Pons (tissue), 1 donor: ENCODE measurements at places on chromosomes 4 and X.
A peak's percentile ranks its signal among the peaks of the same experiment; 100 is the strongest.

GRCh38 chr4:169956091-169956843 lies 69.9 kb downstream of the MFAP3L start:
- no peak for DNase-seq

DNA sequence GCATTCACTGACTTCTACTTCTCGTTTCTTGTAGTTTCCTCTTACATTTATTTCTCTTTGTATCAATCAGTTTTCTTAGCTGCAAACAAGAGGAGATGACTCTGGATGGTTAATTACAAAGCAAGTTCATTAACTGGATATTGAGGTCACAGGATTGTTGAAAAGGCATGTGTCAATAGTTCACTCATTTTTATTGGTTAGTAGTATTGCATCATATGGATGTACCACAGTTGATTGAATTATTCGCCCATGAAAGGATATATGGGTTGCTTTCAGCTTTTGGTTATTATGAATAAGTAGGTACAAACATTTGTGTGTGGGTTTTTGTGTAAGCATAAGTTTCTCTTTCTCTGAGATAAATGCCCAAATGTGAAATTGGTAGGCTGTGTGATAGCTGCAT lies 21.8 kb upstream of the ARHGEF6 start:
- DNase-seq = no peak

DNA sequence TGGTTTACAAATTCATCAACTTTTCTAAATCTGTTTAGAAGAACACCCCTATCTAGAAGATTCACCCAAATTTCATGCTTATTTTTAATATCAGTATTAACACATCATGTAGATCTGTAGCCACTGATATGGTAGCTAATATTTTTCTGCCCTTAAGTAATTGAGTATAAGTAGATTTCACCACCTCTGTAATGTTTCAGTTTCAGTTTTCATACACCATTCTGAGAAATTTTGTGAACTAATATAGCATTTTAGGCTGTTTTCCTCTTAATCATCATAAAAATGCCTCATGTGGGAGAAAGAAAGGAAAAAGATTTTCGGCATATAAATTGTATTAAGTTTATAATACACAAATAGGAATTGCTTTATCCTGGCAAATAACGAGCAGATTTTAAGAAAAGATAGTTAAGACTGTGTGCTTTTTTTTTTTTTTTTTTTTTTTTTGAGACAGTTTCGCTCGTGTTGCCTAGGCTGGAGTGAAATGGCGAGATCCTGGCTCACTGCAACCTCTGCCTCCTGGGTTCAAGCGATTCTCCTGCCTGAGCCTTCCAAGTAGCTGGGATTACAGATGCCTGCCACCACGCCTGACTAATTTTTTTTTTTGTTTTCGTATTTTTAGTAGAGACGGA lies 21.4 kb upstream of the RBPJ start:
- DNase-seq = no peak

DNA sequence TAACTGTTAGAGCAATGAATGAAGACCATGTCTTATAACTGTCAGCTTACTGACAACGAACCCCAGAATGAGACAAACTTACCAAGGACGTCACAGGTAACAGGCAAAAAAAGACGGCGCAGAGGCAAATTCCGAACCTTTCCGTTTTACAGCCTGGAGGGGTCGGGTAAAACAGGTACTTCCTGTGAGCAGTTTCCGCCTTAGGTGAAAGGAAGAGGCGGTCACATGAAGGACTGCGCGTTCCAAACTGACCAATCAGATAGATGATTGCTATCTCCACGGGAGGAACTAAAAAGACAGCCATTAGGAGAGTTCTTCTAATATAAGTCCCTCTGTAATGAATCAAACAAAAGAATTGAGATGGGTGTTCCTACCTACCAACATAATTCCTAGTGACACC lies at the start of gene COX7B2:
COX7B2 (minus strand) TSS at position 168 of the 400 bp plus-strand sequence. CDS start 174,053 bp downstream, outside the sequence.
- DNase-seq = no peak

- DNase-seq = no peak
These were observed 54.8 kb downstream of the ADAM29 start for GRCh38 chr4:174972911-174973310.

DNA sequence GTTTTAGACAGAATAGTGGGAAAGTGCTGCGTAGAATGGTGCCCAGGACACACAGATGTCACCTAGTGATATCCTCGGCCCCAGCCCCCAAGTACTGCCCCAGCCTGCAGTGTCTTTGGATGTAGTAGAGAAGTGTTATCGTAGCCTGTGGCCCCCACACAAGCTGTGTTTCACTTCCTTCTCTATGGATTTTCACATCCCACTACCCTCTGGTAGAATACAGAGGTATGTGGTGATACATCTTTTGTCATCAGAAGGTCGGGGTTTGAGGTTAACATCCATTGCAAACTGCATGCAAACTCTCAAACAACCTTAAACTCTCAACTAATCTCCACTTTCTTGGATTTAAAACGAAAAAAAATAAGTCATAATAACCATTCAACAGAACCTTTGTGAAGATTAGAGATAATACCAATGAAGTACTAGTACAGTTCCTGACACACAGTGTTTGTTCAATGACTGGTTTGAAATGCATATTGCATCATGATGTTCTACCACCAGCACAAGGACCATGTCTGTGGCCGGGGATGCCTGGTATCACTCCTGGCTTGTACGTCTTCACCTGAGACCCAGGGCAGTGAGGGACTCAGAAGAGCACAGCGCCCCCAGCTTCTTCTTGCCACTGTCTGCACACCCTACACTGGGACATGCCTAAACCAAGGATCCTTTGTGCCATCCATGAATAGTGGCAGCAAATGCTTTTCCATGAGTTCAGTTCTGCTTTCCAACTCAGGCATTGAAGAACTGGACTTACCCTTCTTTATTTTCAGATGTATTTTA lies 267.3 kb downstream of the DCTD start:
- no peak for DNase-seq

DNA sequence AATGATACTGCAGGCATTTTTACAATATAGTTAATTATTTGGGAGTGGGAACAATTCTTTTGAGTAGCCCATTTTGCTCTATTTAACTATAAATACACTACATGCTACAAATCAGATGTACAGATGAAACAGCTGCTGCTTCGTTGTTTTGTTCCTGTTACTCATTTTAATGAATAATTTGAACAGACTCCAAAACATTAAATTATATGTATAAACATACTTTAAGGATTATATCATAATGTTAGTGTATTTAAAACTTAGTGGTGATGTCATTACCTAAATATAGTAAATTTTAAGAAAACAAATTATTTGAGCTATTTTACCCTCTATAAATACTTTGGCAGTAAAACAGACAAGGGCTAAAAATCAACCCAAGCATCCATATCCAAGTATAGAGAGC lies 60.7 kb downstream of the GAB1 start:
- DNase-seq = no peak

DNA sequence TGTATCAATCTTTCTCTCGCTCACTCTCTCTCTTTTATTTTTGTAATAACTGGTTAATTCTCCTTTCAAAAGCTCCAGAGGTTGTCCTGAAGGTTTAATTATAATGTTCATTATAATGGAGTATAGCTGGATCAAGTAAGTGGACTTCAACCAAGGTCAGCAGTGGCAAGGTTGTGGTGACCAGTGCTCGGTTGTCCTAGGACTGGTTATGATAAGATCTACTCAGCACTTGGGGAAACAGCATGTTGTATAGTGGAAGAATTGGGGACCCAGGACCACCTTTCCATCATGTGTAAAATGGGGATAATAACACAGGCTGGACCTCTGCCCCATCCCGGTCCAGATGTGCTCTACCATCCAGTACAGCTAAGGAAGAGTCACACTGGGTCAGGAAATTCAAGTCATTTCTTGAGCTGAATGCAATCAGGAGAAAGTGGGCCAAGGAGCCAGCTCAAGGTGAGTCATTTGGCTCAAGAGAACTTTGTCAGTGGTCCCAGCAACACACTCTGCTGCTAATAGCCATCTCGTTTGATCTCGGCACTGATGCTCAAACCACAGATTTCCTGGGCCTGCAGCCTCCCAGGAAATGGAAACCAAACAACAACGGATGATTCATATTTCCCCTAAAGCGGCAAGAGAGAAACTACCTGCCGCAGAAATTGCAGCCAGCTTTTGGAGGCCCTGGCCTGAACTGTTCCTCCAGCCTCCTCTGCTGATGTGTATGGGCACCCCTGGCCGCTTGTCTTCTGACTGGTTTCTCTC lies 123.6 kb upstream of the RBPJ start:
- DNase-seq = no peak

DNA sequence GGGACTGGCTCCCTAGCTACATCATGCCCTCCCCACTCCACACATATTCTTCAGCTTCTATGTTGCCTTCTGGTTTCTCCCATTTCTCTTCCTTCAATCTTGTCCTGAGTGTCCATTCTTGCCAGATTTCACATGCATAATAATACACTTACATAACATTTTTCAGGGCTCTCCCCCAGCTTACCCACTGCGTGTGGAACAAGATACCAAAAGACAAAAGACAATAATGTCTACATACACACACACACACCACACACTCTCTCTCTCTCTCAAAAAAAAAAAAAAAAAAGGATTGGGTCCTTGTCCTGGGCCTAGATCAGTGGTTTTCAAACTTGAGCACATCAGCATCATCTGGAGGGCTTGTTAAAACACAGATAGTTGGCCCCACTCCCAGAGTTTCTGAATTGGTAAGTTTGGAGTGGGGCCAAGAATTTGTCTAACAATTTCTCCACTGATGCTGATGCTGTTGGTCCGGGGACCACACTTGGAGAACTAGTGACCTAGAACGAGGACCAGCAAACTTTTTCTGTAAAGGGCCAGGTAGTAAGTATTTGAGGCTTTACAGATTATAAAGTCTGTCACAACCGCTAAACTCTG lies 6.5 kb upstream of the SMARCA1 start:
- no peak for DNase-seq

DNA sequence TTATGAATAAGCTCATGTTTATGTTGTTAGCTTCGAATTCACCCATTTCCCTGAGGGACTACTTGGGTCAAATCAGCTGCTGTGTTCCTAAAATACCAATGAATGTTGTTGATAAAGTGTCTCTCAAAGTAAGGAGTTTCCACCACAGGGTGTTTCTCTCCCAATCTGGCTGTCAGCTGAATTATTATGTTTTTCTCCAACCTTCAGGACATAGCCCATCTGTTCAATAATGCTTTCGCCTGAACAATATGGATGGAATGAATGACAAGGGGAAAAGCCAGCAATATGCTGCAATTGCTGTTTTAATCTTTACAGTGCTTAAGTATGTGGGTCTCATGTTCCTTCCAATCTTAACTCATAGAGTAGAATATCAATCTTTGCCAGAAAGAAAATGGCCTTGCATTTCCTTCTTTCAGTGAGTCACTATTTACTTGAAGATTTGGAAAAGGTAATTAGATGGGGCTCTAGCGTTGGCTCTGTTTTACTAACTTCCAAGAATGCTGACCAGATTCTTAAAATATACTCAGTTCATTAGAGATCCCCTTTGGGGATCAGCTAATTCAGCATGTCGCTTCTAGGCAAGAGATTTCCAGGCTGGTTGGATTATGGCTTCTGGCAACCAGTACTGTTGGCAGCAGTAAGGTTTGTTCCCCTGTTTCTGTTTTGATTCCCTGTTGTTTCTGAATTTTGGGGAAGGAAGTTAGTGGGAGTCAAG lies 410.5 kb downstream of the PPP3CA start:
- peak; percentile 12 for DNase-seq
